ENCODE measurements at places on chromosomes 4 and X.

DNA sequence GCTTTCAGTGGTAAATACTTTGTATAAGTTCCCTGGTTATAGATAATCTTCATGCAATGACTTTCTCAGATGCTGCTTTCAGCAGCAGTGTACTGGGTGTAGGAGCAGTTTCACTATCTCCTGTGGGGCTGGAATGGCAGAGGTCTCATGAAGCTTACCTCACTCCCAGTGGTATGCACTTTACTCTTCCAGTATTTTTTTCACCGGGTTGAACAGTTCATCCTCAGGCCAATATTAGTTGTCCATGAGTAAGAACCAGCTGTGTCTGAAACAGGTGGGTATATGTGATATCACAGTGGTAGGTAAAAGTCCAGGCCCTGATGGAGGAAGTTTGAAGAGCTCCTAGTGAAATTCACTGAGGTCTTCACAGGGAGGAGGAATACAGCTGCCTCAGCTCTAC is 351.5 kb upstream of the EMCN start:
- no peak for DNase-seq

DNA sequence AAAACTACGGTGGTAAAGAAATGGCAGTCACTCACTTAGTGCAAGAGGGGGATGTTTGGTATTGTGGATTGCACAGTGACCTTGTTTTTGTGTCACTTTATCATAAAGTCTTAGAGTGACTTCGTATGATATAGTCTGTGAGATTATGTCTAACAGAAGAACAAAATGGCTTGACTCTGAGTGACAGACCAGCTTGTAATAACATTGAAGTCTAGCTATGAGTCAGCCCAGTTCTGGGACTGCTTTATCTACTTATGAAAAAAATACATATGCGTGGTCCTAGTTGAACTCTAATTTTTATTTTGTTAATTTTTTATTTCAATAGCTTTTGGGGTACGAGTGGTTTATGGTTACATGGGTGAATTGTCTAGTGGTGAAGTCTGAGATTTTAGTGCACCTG is 20.0 kb downstream of the DCLK2 start:
- DNase-seq: no peak

DNA sequence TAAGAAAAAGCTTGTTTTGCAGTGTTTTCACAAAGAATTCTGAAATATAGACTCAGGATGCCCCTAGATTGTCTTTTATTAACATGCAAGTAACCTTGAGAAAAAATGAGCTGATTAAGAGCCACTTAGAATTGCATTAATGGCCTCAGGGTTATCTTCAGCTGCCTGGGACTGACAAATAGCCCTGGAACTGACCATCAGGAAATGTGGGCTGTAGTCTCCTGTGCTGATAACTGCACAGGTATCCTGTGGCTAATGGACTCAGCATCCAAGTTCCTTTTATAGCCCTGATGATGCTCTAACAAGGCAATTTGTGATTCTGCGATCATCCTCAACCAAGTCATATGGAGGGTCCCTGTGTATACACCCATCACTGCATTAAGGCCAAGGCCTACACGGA is 17.0 kb downstream of the CA5B start:
- no peak for DNase-seq

- DNase-seq: no peak
Measured at GRCh38 chr4:123997776-123998449, 601.3 kb downstream of the SPRY1 start.

DNA sequence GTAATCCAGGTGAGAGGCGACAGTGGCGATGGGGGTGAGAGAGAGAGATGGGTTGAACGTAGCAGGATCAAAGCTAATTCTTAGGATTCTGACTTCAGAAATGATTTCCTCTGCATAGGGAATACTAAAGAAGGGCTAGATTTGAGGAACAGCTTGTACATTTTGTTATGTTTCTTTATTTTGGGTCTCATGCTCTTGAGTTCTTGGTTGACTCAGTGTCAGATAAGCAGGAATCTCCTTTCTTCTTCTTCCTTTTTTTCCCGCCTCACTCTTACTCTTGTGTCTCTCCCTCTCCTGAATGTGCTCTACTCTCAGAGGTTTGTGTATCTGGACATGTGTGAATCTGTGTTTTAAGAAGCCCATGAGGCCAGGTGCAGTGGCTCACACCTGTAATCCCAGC is 36.4 kb downstream of the FAM193A start:
- no peak for DNase-seq

- peak; percentile 32 for DNase-seq
Measured at GRCh38 chr4:24279469-24279868, 304.9 kb downstream of the DHX15 start.

GRCh38 chrX:98141466-98141865 is 1257.8 kb downstream of the RPA4 start:
- no peak for DNase-seq

DNA sequence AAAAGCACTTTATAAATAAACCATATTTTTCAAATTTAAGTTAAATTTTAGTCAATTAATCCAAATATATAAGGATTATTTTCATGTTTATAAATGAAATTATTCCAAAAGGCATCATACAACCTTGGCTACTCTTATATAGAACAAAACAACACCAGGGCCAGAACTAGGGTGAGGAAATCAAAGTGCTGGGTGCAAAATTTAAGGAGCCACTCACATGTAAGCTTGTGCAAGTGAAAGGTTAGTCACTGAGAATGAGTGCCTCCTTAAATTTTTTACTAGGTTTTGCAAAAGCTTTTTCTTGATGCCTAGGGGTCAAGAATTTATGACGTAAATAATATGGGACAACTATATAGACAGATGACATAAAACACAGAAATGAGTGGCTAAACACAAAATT is 83.4 kb upstream of the COX18 start:
- DNase-seq: no peak

GRCh38 chrX:9495496-9495895 is 30.6 kb downstream of the TBL1X start:
- DNase-seq: peak; percentile 55

- no peak for DNase-seq
Measured at GRCh38 chrX:140503238-140503601, 1.6 kb downstream of the SOX3 start.

DNA sequence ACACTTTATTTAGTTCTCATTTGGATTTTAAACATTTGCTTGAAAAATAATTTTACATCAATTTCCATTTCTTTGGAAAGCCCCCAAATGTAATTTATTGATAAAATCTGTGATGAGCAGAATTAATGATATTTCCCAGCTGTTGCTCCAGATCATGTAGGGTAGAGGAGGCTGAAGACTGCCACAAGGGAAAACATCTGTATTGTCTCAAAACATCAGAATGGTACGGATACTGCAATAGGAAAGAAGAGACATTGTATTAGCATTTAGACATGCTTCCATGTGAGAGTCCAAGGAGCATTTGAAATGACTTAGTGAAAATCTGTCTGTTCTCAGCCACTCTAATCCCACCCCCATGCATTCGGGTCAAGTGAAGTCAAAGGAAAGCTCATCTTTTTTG is 14.4 kb downstream of the ADH1A start:
- no peak for DNase-seq

DNA sequence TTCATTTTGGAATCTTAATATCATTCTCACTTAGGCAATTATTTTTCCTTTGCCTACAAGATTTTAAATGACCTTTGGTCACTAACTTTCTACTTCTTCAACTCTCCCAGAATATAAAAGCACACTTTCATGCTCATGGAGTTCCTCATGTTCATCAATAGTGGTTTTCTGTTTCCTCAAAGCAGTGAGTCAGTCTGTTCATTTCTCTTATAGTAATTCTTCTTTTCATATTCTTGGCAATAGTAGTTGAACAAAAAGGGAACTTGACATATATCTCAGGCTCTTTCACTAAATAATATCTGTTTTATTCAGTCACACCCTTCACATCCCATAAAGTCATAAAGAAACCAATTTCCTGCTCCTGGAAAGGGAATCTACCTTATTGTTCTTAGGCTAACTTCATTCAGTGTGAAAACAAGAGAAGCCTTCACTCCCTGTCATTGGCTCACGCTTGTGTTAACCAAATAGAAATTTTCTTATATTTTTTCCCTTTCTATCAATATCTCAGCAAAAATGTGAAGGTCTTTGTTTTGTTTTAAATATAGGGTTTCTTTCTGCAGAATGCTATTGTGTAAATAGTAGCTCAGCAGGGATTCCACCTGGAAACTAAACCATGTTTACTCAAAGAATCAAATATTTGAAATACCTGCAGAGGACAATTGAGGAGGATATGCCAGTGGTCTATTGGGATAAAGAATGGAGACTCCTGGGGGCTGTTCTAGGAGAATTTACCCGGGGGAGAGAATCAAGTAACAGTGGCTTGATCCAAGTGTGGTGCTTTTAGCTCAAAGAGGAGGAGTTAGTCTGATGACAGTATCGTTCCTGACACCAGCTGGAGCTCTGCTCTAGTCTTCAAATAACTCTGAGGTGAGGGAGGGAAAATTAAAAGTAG is 13.4 kb upstream of the TNIP3 start:
- DNase-seq: no peak

Data from RPMI7951 (cell line).